ENCODE measurements at places on chromosomes 5 and 9.
A peak's percentile ranks its signal among the peaks of the same experiment; 100 is the strongest.

DNA sequence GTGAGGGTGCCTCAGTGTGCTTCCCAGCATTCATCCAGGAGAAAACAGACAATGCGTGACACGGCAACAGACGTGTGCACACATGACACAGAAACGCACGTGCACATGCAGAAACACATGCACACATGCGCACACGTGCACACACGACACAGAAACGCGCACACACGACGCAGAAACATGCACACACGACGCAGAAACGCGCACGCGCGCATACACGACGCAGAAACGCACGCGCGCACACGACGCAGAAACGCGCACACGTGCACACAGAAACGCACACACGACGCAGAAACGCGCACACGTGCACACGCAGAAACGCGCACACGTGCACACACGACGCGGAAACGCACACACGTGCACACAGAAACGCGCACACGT, 16.5 kb downstream of the TPPP start:
- no peak for DNase-seq

- DNase-seq: no peak
These were observed 41.3 kb upstream of the CDH18 start for GRCh38 chr5:20029266-20029665.

- no peak for DNase-seq
These were observed 16.6 kb downstream of the SH3PXD2B start for GRCh38 chr5:172437445-172438318.

DNA sequence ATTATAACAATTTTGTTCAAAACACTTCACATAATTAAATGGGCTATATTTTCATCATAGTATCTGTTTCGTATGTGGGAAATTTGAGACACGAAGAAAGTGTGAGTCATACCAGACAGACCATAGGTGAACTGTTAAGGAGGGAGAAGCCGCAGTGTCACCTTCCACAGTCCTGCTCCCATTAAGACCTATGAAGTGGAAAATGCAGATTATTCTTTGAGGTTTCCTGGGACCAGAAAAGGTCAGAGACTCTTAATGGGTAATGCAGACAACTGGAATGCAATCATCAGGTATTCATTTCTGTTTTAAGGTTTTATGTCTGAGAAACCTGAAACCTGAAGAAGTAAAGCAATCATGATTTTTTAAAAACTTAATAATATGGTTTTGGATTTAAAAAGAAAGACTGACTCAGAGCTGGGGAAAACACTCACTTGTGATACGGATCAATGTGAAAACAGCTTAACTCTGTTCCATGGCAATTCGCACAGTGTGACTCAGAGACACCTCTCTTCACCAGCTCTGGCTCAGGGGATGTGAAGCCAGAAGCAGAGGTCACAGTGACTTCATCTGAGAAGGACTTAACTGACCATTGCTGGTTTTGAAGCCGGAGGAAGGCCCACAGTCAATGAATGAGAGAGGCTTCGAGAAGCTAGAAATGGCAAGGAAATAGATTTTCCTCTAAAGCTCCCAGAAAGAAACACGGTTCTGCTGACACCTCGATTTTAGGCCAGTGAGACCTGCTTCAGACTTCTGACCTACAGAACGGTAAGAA, 17.2 kb upstream of the GCNT1 start:
- DNase-seq: no peak

DNA sequence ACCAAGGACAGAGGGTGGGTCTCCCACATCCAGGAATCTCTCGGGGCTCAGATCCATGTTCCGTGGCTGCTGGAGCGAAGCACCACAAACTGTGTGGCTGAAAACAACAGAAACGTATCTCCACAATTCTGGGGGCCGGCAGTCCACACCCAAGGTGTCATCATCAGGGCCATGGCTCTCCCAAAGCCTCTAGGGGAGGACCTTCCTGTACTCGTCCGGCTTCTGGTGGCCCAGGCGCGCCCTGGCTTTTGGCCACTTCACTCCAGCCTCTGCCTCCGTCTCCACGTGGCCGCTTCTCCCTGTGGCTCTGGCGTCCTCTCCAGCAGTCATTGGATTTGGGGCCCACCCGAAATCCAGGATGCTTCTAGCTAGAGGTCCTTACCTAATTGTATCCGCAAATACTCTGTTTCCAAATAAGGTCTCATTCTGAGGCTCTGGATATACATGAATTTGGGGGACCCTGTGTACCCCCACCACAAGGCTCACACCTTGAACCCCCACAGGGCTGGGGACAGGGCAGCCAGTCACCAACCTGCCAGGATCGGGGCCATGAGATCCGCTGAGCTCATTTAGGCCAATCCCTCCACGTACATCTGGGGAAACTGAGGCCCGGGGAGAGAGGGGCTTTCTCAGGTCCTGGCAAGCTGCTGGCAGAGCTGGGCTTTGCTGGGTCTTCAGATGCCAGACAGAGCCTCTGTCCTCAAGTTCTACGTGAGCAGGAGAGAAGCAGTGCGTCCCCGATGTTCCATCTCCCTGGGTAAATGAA, 158.2 kb downstream of the OLFM1 start:
- DNase-seq: no peak

GRCh38 chr5:4081059-4081458, 485.4 kb downstream of the IRX1 start:
- no peak for DNase-seq

GRCh38 chr5:177601577-177602457, 1.9 kb downstream of the B4GALT7 start:
- DNase-seq: no peak

- DNase-seq: peak; percentile 88
These were observed at the start of gene CTNND2 for GRCh38 chr5:11904265-11904906. CTNND2 (minus strand) TSS chr5:11904446; CDS start chr5:11903853, 593 bp downstream.

DNA sequence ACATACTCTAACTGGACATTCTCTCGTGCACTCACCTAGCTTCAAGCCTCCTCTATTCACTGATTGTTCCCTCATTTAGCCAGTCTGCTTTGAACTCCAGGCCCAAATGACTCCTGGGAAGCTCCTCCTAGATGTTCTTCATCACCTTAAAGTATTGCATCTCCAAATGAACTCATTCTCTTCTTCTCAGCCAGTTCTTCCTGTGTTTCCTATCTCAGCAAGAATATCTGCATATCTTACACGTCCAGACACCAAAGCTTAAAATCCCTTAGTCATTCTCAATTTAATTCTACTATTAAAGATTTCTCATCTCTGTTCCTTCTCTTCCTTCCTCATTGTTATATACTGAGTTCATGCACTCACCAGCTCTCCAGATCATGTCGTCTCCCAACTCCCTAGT, 118.6 kb upstream of the DAB2 start:
- DNase-seq: no peak

DNA sequence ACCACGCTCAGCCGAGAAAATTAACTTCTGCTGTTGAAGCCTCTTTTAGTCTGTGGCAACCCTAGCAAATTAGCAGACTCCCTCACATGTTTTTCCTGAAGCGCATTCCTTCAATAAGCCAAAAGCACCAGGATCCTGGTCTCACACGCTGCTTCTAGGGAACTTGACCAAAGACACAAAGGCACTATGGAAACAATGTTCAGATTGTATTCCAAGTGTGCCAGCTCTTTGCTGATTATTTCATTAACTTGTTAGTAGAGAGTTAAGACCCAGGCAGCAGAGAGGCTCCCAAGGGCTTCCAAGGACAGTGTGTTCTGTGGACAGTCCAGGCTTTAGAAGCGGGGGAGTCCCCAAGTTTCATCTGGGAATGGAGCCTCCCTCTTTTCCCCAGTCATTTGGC, 94.4 kb upstream of the BASP1 start:
- no peak for DNase-seq

DNA sequence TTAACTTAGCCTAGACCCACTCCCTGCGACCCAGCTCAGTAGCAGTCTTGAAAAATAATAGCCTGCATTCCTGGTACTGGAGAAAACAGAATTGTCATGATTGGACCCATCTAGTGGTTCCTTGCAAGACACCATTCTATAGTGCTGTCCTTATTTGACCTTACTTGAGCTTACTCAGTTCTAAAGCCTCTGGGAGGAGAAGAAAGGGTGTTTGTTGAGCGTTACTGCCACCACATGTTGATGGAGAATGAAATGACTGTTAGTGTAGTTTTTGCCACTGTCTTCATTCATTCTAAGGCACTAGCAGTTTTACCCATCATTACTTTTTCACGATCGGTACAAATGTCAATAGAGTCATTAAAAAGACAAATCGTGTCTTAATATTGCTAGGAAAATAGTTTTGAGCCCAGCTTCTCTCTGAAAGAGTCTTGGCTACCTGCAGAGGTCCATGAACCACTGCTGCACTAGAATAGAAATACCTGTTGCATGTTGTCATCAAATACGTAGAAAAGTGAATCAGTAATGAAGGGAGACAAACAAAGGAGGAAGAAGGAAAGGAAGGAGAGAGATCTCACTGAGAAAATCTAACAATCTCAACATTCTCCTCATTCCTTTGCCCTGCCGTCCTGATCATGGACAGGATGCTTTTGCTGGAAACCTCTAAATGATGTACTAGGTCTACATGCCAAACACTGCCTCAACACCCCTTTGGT, 96.0 kb downstream of the LIX1 start:
- no peak for DNase-seq

GRCh38 chr9:78031444-78031892, at the start of gene GNAQ:
GNAQ (minus strand) TSS chr9:78031811; CDS start chr9:78031235, 576 bp downstream.
- no peak for DNase-seq

DNA sequence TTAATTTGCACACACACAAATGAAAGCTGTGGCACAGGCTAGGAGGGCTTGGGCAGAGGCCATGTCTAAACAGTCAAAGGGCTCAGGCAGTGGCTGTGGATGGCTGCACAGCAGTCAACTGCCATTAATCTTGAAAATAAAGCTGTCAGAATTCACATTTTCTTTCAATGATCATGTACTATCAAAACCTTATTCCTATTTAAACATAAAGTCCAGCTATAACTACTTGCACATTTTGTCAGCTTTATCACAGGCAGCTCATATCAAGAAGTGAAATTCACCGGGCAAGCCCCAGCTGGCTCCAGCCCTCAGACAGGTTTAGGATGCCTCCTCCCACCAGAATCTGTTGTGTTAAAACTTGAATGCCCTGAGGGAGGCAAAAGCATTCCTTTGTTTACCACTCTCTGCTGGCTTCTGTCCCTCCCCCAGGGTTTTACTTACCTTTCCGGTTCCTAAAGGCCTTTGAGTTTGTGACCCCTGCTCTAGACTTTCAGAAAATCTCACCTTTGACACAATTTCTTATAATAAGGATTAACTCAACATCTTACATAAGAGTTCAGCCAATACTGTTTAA, 54.9 kb upstream of the GRAMD2B start:
- DNase-seq: no peak

- no peak for DNase-seq
These were observed 31.6 kb downstream of the NUP188 start for GRCh38 chr9:128979111-128979510.
